Activated CD8-positive, alpha-beta memory T cell treated with anti-CD3 and anti-CD28 coated beads for 1 hour (primary cell): ENCODE measurements at places on chromosomes 5 and 9.

DNA sequence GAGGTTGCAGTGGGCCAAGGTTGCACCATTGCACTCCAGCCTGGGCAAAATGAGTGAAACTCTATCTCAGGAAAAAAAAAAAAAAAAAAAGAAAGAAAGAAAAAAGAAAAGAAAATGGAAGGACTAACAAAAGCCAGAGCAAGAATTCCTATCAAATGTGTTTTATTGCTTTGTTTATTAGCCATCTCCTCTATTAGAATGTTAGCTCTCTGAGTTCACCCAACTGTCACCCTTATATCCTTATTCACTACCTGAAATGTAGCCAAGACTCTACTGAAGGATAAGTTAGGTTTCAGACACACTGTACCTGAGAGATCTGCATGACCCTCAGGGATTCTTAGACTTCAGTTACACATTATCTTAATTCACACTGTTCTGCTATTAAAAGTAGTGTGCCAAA is 177.9 kb downstream of the MAPKAP1 start:
- no peak for DNase-seq

GRCh38 chr5:148826739-148827070 is 294 bp downstream of the ADRB2 start:
- DNase-seq, result no peak

DNA sequence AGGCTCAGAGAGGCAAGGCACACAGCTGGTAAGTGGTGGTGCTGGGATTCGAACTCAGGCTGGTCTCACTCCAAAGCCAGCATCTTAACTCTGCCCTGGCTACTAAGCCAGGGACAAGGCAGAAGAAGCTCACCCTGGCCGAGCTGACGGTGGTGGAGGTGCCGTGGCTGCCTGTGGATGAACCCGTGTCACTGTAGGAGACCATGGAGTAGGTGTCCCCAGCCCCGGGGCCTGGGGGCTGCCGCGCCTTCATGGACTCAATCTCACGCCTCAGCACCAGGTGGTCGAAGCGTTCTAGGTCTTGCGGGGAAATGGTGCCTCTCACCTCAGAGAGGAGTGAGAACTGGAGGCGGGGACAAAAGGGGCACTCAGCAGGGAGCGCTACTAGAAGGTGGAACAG is 35.4 kb upstream of the AKNA start:
- no peak for DNase-seq

GRCh38 chr9:4207881-4208615 is 91.8 kb downstream of the GLIS3 start:
- no peak for DNase-seq

DNA sequence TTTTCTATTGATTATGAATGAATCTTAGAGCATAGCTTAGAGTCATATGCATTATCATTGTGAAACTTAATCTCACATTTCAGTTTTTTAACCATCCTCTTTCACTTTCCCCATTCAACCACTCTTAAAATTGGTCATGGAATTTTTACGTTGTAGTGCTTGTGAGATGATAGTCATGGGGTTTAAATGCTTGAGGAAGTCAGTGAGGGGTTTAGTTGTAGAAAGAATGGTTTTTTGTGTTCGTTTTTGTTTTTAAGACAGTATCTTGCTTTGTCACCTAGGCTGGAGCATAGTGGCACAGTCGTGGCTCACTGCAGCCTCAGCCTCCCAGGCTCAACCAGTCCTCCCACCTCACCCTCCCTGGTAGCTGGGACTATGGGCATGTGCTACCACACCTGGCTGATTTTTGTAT is 19.6 kb downstream of the UGCG start:
- no peak for DNase-seq
